ENCODE measurements at places on chromosomes 2 and 18. TPM values are rescaled to one million over a fixed set of nuclear protein-coding genes. Genes with fewer than 3 reads are reported as not detected.
A peak's percentile ranks its signal among the peaks of the same experiment; 100 is the strongest.

- DNase-seq = no peak
Observed at GRCh38 chr18:79608535-79608934, 71.1 kb upstream of the CTDP1 start.

DNA sequence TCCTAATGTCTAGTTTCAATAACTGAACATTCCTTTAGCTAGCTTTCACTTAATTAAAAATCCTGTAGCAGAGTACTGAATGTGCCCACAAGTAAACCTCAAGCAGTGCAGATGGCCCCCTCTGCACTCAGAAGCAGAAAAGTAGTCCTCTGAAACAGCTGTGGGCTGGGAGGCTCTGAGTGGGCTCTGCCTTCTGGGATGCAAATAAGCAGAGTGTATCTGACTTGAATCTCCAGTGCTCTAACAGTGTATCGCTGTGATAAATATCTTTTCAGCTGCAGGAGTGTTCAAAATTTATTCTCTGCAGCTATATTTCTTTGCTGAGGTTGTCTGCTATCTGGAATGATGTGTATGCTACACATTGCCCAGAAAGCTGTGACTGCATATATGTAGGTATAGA, 44.8 kb upstream of the SYT4 start:
- DNase-seq = no peak

DNA sequence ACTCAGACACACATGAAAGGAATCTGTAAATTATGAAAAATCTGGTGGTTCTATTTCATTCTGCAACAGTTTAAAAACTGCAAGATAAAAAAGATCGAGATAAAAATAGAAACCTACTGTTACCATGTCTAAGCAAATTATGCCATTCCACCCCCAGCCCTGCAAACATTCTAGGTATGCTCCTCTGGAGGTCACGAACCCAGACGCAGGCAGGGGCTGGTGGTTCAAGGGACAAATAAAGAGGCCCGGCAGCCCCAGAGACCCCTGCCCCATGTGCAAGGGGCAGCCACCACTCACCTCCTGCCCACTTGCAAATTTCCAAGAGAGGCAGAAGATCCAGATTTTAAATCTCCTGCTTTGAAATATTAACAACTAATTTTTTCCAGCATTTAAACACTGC, 210.5 kb downstream of the ANAPC1 start:
- no peak for DNase-seq

The AKAIN1 gene
- total RNA-seq = not detected

- peak; percentile 41 for DNase-seq
Observed at GRCh38 chr18:62982600-62983251, 267.4 kb downstream of the PHLPP1 start.

- DNase-seq = peak; percentile 59
Observed at GRCh38 chr2:152161598-152161997, 14.0 kb downstream of the STAM2 start.

DNA sequence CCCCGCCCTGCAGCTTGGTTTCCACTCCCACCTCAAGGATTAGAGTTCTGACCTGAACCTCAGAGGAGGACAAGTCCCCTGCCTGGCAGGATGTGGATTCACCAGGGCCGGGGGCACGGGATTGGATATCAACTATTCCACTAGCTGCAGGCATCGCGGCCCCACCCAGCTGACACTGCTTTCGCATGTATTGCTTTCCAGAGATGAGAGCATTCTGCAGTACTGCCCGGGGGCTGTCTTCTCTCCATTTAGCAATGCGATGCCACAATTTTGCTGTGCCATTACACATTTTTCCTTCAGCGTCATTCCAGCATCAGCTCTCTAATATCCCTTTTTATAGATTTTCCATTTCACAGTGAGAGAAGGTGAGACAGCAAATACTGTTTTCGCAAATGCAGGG, 42.0 kb downstream of the CTIF start:
- no peak for DNase-seq

DNA sequence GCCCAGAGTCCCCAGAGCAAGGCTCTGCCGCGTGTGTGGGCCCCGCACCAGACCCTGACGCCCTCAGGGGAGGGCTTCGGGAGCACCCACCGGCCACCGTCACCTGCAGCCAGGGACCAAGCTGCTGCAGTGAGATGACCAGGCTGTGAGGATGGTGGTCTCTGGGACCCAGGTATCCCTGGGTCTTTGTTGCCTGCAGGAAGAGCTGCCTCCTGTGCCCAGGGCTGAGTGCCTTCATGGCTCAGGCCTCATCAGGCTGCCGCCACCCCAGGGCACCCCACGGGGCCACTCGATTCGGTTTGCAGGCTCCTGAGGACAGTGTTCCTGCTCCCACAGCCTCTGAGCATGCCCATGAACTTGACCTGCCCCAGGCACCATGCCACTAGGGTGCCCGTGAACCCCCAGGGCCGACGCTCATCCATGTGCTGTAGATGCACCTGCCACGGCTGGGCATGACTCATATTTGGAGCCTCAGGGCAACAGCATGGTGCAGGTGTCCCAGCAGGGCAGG, 109.8 kb downstream of the FAM210A start:
- no peak for DNase-seq

GRCh38 chr2:112185131-112185530, 46.9 kb downstream of the FBLN7 start:
- no peak for DNase-seq

DNA sequence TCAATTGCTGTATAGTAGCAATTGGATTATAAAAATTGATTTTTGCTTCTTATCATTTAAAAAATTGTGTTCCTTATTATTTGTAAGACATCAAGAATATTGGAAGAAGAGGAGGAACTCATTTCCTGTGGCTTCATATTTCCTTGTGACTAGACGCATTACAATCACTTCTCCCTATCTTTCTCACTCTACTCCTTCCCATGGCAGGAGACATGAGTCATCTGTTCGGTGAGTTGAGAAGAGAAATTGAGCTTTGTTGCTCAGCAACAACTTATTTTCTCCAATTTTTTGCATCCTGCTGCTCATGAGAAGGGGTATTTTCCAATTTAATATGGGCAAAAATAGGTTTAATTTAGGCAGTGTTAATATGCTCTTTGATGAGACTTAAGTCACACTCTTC, 1783.9 kb downstream of the SUCLG1 start:
- DNase-seq = peak; percentile 49

The CNTNAP5 gene
- 0.20 TPM for total RNA-seq

DNA sequence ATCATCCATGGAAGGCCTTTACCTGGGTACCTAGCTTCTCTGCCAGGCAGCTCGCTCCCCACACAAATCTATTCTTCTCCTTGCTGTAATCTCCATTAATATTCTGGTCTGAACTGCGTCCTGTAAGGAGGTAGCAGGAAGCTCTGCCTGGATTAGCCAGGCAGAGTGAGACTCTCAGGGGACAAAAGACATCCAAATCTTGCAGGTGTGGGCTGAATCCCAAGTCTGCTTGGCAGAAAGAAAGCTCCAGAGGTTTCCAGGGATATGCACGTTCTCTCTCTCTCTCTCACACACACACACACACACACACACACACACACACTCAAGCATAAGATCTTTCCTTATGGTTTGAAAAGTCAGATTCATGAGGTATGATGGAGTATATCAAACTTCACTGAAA, 66.5 kb downstream of the THNSL2 start:
- no peak for DNase-seq

- DNase-seq = peak; percentile 36
Observed at GRCh38 chr2:38692636-38693318, 26.9 kb downstream of the GALM start.

- peak; percentile 80 for DNase-seq
Observed at GRCh38 chr2:216683846-216684245, 11.5 kb downstream of the IGFBP5 start.

The PSME4 gene
- 51.7 TPM for total RNA-seq

The ZC3H6 gene
- 7.0 TPM for total RNA-seq

- no peak for DNase-seq
Observed at GRCh38 chr2:627340-627709, 49.9 kb downstream of the TMEM18 start.

The FN1 gene
- 4,728 TPM for total RNA-seq

GRCh38 chr2:70443726-70444125, 109.9 kb downstream of the TGFA start:
- DNase-seq = no peak

The FAM98A gene
- 25.2 TPM for total RNA-seq

DNA sequence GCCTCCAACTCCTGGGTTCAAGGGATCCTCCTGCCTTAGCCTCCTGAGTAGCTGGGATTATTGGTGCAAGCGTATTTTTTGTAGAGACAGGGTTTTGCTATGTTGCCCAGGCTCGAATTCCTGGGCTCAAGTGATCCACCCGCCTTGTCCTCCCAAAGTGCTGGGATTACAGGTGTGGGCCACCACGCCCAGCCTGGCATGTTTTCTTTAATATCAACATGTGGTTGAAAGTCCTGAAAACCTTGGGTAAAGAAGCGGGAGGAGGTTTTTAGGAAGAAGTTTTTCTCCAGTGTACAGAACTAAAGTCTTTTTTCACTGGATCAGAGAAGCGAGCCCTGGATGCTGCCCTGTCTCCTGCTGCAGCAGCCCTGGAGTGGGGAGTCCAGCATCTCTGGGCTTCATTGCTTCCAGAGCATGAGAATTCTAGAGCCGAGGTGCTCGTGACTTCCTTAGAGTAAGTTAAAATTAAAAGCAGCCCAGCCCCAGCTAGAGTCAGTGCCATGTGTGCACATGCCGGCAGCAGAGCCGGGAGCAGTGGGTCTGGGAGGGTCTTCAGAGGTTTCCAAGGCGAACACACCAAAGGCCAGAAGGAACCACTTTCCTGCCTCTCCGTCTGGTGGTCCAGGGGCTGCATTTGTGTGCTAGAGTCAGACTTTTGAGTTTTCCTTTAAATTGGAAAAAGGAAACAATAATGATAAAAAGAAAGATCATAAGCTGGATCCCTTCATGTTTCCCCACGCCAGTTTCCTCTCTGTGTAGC, 31.2 kb downstream of the ITGB1BP1 start:
- no peak for DNase-seq

The SERPINB4 gene
- 0.35 TPM for total RNA-seq

- DNase-seq = peak; percentile 53
Observed at GRCh38 chr18:54004828-54005227, 219.6 kb downstream of the MBD2 start.

The TPO gene
- not detected for total RNA-seq

DNA sequence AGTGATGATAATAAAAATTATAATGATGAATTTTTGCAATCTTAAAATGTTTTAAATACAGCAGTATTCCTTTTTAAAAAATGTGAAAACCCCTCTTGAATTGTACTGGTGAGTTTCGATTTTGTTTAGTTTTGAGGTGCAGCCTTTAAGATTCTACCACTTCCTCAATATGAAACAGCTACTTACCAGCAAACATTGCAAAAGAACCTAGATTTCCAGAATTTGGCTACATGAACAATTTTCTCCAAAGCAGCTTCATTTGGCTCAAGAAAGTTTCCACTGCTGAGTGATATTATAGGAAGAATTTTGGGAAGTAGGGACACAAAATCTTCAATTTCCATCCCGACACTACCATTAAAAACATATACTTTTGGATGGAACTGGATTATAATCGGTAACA, 12.0 kb downstream of the TCF4 start:
- no peak for DNase-seq

The APLF gene
- 8.5 TPM for total RNA-seq

GRCh38 chr2:224668123-224668909, 47.8 kb downstream of the CCDC195 start:
- DNase-seq = no peak

DNA sequence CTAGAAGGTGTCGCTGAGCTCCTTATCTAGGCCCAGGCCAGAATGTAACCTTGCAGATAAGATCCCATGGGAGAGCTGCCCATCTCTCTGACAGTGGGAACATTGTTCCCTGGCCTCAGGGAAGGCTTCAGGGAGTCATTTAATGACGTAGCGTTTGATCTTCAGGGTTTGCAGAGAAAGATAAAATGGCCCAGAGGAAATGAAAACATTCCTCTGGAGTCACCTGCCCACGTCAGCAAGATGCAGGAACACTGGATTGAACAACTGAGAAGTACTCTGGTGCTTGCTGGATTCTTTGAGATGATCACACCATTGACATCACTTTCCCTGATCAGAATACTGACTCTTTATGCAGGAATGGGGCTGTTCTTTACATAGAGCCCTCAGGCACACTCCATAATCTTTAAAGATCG, 51.6 kb downstream of the MAPK4 start:
- DNase-seq = no peak

- DNase-seq = no peak
Observed at GRCh38 chr2:51013933-51014526, 17.9 kb downstream of the NRXN1 start.

DNA sequence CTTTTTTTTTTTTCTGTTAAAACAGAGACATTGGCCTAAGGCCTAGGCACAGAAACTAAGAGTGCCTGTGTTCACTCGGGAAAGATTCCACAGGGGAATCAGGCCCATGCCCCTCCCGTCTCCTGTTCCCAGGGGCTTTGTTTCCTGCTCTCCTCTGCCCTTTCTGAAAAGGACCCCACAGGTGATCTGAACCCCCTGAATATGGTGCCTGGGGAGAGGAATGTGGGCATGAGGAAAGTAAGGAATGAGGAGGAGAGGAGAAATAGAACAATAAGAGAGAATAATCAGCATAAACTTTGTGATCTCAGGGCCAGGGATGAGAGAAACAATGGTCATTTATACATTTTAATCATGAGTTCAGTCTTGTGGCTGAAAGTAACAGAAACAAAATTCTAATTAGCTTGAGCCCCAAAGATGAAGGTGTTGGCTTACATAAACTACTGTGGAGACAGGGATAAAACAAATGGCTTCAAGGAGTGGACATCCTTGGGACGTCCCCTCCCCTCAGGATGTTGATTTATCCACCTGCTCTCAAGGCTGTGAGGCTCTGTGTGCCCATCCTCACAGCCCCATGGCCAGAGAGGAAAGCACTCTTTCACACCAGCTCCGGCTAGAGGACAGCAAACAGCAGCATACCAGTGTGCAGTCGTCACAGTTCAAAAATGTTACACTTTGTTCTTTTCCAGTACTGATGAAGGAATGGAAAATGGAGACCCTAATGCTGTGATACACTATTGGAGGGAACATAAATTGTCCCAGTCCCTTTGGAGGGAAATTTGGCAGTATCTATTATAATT, 46.4 kb upstream of the MRPL33 start:
- DNase-seq = peak; percentile 79

GRCh38 chr2:221563270-221563985, 8.7 kb downstream of the EPHA4 start:
- DNase-seq = no peak

DNA sequence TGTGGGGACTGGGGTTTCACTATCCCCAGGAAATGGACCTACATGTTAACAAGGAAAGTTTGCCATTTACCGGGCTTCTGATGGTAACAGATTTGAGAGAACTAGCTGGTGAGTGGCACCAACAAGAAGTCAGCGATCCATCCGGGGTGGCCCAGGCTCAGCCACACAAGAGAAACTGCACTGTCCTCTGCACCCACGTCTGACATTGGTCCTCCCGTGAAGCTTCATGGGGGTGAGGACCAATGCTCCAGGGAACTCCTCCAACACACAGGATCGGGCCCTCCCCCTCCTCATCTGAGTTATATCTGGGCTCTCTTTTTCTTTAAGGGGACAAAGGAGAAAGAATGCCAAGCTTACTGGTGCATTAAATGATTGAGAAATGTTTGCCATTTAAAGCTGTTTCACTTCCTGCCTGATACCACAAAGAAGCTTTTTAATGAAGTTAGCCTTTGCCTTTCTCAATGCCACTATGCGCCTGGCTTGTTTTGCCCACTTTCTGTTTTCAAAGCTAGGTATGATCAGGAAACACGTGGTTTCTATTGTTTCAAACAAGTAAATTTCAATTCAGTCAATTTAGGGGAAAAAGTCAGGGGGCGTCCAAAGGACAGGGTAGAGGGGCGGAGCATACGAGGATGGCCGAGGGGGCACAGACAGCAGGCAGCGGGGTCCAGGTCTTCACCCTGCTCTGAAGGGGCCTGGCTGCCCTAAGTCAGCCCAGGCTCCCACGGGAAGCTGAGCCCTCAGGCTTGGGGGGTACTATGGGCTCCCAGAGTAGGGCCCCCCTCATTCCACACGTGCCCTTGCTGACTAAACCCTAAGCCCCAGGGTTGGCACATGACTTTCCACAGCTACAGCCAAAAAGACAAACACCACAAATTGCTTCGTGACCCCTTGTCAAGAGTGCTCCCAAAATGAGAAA, 204.0 kb upstream of the ID2 start:
- peak; percentile 98 for DNase-seq
